ENCODE measurements at places on chromosomes 11 and 22. TPM values are rescaled to one million over a fixed set of nuclear protein-coding genes. Genes with fewer than 3 reads are reported as not detected.
A peak's percentile ranks its signal among the peaks of the same experiment; 100 is the strongest.

The IFITM10 gene
- not detected for total RNA-seq

- H3K27ac ChIP-seq, result peak overlapping the region; percentile 97
- H3K36me3 ChIP-seq, result peaks cover 66% of the 10 kb centered on the region
- H3K4me1 ChIP-seq, result peaks cover 69% of the 10 kb centered on the region
- no peaks in the 10 kb centered on the region for H3K27me3 ChIP-seq
- peak; percentile 36 for DNase-seq
Measured at GRCh38 chr11:60457576-60457975, 1.9 kb downstream of the MS4A1 start.

DNA sequence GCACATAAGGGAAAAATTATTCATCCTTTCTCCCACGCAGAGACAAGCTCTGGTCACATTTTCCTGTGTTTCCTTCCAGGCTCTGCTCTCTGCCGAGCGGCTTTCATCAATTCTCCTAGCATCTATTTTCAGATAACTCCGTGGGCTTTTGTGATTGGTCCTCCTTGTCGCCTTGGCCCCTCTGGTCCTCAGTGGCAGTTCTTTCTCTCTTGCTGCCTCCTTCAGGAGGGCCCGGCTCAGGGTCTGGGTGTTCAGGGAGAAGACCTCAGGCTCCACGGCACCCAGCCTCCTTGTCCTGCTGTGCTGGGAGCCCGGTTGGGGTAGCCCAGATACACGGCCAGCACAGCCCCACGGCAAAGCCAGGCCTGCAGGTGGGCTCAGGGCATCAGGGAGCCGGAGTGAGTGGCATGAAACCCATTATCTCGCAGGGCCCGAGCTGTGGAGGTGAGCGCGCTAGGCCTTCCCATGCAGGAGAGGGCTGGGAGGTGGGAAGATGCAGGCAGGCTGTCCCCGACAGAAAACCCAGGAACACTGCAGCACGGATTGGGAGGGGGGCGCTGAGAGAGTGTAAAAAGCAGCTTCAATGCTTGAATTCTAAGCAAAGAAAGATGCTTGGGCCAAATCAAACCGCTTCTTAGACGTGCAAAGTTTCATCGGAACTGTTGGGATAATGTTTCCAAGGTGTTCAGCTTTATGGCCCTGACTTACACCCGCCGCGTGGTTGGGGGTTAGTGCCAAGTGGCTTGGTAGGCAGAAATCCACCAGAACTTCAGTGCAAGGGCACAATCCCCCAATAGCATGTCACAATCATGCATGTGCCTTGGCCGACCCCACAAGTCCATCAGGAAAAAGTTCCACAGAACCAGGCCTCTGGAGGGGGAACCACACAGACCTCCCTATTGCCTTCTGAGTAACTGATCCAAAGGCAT is 81.9 kb upstream of the WNT7B start:
- peak overlapping the region; percentile 80 for H3K27ac ChIP-seq
- H3K4me3 ChIP-seq, result peak overlapping the region; percentile 32
- no peak for DNase-seq
- H3K36me3 ChIP-seq, result peaks cover 6% of the 10 kb centered on the region
- peaks cover 51% of the 10 kb centered on the region for H3K4me1 ChIP-seq

DNA sequence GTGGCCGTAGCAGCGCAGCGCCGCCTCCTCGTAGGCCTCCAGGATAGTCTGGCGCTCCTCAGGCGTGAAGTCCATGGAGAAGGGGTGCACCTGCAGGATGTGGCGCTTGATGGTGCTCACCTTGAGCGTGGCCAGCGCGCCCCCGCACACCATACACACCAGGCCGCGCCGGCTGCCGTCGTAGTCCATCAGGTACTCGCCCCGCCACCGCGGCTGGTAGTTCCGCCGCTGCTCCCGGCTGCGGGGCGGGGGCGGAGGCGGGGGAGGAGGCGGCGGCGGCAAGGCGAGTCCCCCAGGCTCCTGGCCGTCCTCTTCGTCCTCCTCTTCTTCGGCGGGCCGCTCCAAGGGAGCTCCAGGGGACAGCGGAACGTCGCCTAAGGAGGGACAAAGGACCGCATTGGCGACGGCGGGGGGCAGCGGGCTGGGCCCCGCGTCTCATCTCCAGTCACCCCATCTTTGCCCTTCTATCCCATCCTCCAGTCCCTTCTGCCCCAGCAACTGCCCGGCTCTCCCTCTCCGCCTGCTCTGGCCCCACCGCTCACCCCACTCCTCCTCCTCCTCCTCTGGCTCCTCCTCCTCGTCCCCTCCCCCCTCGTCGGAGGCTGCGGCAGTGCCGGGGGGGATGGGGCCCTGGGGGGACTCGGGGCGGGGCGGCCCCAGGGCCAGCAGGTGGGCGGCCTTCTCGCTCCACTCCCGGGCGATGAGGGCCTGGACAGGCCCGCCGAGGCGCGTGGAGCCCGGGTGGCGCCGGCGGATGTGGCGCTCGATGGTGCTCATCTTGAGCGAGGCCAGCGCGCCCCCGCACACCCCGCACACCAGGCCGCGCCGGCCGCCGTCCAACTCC is 4.9 kb downstream of the ZFTA start:
- no peak for DNase-seq
- H3K27ac ChIP-seq, result no peak overlapping the region
- no peaks in the 10 kb centered on the region for H3K27me3 ChIP-seq
- H3K36me3 ChIP-seq, result peaks cover 11% of the 10 kb centered on the region
- no peak overlapping the region for H3K4me3 ChIP-seq
- H3K4me1 ChIP-seq, result peaks cover 7% of the 10 kb centered on the region

DNA sequence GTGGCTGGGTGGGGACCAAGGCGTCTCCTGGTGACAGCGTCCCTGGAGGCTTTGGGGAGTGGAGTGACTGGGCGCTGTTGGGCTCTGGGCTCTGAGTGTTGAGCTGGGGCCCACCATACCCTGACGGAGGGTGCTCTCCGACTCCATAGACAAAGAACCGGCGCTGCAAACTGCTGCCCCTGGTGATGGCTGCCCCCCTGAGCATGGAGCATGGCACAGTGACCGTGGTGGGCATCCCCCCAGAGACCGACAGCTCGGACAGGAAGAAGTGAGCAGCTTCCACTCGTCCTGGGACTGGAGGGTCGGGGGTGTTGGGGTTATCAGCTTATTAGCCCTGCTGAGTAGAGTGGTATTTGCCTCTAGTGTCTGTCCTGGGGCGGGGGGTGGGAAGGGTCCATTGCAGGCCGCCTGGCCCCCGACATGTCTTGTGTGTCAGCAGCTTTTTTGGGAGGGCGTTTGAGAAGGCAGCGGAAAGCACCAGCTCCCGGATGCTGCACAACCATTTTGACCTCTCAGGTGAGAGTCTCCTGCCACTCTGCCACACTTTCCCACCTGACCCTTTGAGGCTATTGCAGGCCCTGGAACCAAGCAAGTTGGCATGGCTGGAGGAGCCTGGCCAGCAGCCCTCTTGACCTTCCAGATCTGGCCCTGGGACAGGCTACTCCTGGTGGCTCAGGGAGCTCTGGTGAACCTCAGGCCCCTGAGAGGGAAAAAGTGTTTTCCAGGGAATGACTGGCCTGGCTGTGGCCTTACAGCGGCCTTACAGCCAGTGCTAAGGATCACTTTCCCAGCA is 7.6 kb downstream of the CLDN5 start:
- no peaks in the 10 kb centered on the region for H3K36me3 ChIP-seq
- no peaks in the 10 kb centered on the region for H3K4me1 ChIP-seq
- no peaks in the 10 kb centered on the region for H3K27me3 ChIP-seq
- DNase-seq, result no peak

DNA sequence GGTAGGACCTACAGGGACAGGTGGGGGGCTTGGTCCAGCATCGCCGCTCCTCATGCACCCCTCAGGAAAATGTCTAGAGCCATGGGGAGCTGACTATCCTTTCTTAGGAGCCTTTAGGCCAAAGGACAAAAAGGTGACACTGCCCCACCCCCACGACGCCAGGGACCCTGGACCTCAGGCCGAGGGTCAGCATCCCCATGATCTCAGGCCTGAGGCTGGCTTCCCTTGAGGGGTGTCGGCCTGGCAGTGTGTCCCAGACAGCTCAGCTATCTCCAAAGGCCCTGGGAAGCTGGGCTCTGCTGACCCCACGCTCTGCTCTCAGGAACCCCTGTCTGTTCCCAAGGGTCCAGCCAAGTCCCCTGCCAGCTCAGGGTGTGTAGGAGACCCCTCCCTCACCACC is 16.3 kb downstream of the MRGPRG start:
- H3K4me3 ChIP-seq, result no peak overlapping the region
- no peaks in the 10 kb centered on the region for H3K4me1 ChIP-seq
- peaks cover 4% of the 10 kb centered on the region for H3K27me3 ChIP-seq
- H3K36me3 ChIP-seq, result no peaks in the 10 kb centered on the region
